ENCODE measurements at places on chromosomes 6 and 20.

GRCh38 chr20:20447196-20447595, 79.3 kb downstream of the INSM1 start:
- DNase-seq: no peak

DNA sequence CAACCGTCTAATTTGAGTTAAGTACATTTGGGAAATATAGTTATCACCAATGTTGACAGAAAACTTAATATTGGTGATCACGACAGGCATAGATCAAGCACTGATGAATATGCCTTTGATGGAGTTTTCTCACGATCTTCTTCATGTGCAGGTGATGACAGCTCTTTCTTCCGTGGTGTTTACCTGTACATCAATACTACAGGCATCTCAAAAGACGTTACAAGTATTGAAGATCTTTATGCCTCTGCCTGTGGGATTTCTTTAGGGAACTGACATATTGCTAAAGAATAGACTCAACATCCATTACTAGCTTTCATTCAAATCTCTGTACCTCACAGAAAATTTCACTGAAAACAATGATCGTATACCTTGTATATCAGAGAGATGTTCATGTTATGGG, 178.7 kb downstream of the PACRG start:
- DNase-seq: no peak

GRCh38 chr6:52573295-52573694, 3.6 kb downstream of the TRAM2 start:
- DNase-seq: peak; percentile 58

GRCh38 chr20:20204256-20204655, 151.9 kb downstream of the CFAP61 start:
- DNase-seq: no peak

DNA sequence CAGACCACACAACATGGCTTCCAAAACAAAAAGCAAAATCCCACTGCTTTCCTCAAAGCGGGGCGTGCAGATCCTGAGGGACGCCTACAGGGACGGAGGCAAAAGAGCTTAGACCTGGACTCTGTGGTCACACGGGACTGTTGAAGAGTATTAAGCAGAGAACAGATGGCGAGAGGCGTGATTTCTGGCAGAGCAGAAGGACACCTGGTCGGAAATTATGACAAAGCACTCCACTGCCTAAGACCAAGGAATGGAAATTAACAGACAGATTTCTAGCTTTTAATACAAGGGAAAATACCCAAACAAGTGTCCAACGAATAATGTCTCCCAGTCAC, 15.4 kb downstream of the CST7 start:
- no peak for DNase-seq

GRCh38 chr6:99882128-99882702, 111.8 kb downstream of the MCHR2 start:
- no peak for DNase-seq

- DNase-seq: no peak
These were observed 45.4 kb downstream of the ROS1 start for GRCh38 chr6:117380298-117380697.

DNA sequence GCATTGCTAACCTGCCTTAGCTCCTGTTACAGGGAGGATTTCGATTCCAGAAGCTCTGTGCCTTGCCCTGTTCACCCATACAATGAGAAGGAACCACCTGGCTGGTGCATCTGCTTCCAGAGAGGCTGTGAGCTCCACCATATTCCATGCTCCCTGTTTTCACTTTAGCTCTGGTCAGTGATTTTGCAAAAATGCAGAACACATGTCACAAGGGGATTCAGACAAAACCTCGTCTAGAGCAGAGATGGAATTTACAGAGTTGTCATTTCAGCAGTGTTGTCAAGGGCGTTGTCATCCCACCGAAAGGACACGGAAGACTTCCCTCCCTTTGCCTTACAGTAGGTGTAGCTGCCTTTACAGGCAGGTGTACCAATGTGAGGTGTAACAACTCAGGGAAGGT, 223.0 kb upstream of the ARID1B start:
- no peak for DNase-seq

DNA sequence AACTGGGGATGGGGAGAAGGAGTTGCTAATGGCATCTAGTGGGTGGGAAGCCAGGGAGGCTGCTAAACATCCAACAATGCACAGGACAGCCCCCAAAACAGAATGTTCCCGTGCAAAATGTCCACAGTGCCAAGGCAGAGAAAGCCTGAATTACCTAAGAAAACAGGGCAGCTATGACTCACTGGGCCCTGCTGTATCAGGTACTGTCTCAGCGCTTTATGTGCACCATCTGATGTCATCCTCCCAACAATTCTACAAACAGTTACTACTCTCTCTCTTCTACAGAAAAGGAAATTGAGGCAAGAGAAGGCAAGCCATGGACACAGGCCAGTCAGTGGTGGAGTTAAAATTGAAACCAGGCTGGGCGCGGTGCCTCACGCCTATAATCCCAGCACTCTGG, 3.1 kb downstream of the YTHDF1 start:
- DNase-seq: no peak

- no peak for DNase-seq
These were observed 6.0 kb upstream of the MRAP2 start for GRCh38 chr6:84027340-84028181.

- DNase-seq: no peak
These were observed 180.4 kb downstream of the DLL1 start for GRCh38 chr6:170110201-170111140.

GRCh38 chr20:50389438-50389807, 120.8 kb upstream of the PTPN1 start:
- no peak for DNase-seq

GRCh38 chr6:14757418-14757817, 488.5 kb upstream of the JARID2 start:
- DNase-seq: no peak

DNA sequence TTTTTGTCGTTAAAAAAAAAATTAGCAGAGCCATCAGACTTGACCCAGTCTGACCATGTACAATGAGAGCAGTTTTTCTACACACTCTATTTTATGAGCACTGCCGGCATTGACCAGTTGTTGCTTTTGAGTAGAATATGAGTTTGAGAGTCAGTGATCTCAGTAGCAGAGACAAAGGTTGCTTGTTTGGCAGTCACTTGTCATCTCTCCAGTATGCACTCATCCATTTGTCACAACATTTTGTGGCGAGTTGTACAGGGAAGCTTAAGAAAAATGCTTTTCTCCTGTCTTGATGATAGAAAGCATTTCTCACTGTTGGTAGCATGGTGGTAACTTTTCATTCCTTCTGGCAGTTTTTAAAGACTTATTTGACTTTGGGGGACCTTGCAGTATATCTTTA, 159.9 kb downstream of the MMS22L start:
- no peak for DNase-seq

DNA sequence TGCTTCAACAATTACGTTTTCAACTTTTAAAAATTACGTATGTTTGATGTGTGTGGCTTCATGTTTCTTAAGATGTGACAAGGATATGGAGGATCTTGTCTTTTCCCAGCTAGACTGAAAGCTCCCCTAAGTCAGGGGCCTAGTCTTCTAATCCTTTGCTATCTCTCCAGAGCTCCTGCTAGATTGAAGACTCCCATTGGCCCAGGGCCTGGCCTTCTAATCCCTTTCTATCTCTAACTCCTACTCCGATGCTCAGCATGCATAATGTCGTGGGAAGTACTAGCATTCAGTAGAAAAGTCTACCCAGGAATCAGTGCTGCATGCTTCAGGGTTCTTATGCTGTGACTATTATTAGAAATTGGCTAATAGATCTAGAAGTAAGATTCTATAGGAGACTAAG, 144.8 kb upstream of the SUPT3H start:
- DNase-seq: no peak

DNA sequence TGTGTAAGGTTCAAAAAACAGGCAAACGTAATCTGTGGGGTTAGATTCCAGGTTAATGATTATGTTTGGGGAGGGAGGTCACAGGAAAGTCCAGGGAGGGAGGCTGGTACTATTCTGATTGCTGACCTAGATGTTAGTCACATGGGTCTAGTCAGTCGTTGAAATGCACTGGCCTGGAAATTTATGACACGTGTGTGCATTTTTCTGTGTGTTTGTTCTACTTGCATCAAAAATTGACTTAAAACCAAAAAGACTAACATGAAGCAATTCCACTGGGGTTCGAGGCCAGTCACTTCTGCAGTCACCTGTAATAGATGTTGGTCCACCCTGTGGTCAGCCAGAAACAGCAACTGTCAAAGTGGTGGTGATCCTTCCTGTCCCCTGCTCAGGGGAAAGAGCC, 104.2 kb upstream of the MLN start:
- DNase-seq: no peak

GRCh38 chr20:37852666-37853065, 50.3 kb upstream of the VSTM2L start:
- DNase-seq: no peak

GRCh38 chr6:24906314-24906713, 29.4 kb downstream of the RIPOR2 start:
- no peak for DNase-seq

DNA sequence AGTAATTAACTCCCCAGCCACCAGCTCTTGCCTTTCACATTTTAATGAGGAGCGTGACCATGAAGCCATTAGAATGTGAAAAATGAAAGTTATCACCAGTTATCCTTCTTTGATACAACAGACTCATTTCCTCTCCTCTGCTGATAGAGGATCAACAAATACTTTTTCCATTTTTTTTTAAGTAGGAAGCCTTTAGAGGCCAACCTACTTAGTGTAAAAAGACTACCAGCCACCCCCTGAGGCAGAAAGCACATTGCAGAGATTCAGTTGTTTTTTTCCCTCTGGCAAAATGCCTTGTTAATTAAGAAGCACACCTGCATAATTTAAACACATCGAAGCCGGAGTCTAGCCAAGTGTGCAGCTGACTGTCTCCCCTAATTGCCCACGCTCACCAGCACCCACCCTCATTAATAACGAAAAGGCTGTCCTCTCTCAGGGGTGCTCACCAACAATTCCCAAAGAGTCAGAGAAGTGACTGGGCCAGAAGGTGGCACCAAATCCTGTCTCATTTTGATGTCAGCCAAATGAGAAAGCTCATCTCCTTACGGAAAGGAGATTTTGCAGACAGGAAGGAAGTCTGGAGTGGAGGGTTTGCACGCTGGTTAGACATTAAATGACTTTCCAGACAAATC, 60.9 kb upstream of the MC3R start:
- peak; percentile 1 for DNase-seq

GRCh38 chr20:54668271-54669039, 193.1 kb downstream of the DOK5 start:
- peak; percentile 39 for DNase-seq

- peak; percentile 59 for DNase-seq
These were observed 499.8 kb upstream of the PTCHD4 start for GRCh38 chr6:48610846-48611245.

- DNase-seq: peak; percentile 17
These were observed 296.2 kb downstream of the RIMS1 start for GRCh38 chr6:72182337-72183246.

- peak; percentile 22 for DNase-seq
These were observed 10.3 kb upstream of the RALY start for GRCh38 chr20:33983371-33983770.

DNA sequence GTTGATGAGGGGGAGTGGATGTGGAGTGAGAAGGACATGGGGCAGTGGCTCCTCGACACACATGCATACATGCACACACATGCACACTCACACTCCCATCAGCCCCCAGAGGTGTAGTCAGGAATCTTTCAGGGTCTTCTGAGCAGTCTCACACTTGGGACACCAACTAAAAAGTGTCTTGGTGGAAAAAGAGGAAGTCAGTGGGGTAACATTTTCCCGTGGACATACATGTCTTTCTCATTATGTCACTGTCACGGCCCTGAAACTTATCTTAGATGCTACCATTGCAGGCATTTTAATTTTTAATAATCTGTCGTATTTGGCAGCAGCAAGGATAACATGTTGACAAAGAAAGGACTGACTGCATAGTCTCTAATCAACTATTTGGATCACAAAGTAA, 261.1 kb downstream of the ADGRG6 start:
- DNase-seq: no peak

DNA sequence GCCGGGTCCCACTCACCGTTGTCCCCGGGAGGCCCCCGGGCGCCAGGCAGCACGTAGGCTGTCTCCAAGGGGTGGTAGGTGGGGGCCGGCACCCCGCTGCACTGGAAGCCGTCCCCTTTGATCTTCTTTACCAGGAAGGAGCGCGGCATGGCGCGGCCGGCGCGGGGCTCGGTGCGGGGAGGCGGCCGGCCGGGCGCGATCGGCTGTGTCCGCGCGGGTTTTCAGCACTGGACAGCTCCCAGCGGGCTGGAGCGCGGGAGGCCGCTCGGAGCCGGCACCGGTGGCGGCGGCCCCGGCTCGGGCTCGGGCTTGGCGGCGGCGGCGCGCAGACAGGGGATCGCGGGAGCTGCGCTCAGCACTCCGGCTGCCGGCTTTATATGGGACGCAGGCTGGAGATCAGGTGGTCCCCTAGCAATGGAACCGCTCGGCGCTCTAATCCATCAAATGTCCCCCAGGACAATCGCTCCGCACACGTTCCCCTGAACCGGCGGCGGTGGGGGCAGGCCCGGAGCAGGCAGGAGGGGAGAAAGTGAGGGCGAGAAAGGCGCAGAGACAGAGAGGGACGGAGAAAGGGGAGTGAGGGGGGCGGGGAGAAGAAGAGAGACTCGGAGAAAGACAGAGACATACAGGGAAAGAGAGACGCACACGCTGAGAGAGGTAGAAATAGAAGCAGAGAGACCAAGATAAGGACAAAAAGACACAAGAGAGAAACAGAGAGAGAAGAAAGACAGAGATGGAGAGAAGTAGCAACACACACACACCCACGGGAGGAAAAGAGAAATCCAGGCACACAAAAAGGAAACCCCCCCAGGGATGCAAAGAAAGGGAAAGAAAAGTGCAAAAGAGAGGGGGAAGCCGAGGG, at the start of gene SCRT2:
Gene SCRT2, minus strand, starts transcription at position 350 of the 862 bp plus-strand sequence. Its CDS starts 201 bp downstream, at position 149.
- DNase-seq: peak; percentile 80

GRCh38 chr6:125789167-125789566, 1.6 kb upstream of the NCOA7 start:
- no peak for DNase-seq

DNA sequence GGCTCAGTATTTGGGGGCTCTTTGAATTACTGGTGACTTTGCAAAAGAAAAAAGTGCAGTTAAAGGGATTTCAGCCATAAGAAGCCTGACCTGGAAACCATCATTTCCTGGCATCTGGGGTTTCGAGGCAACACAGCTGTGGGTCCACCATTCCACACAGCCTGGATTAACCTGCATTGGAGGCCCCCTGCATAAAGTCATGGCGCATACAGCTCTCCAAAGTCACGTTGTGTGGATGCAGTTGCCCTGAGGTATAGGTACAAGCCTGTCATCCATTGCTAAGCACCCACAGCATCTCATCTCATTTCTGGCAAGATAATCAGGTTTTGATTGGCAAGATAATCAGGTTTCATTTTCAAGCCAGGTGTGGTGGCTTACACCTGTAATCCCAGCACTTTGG, 54.5 kb upstream of the TAGAP start:
- DNase-seq: no peak

GRCh38 chr6:16706911-16707783, 54.1 kb downstream of the ATXN1 start:
- no peak for DNase-seq

DNA sequence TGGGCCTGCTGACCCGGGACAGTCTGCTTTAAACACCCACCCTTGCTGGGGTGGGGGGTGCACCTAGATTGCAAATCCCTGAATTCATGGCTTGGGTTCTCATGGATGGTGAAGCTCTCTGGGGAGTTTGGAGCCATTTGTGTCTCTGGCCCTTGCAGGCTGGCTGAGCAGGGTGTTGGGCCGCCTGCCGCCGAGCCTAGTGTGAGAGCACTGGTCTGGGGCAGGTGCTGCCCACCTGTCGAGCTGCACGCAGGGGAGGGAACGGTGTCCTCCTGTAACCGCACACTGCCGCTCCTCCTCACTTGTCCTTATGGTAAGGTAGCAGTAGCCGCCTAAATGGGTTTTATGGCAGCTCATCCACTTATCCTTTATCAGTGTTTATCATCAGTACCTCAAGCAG, 143.9 kb downstream of the DTNBP1 start:
- DNase-seq: no peak

- DNase-seq: no peak
These were observed 1.7 kb upstream of the HDDC2 start for GRCh38 chr6:125303512-125303854.
